Stimulated activated CD4-positive, alpha-beta T cell treated with anti-CD3 and anti-CD28 coated beads, Interleukin-1b, Interleukin-23, amount 100 ng/mL, for 48 hours (primary cell): ENCODE measurements at places on chromosomes 2 and 18.

DNA sequence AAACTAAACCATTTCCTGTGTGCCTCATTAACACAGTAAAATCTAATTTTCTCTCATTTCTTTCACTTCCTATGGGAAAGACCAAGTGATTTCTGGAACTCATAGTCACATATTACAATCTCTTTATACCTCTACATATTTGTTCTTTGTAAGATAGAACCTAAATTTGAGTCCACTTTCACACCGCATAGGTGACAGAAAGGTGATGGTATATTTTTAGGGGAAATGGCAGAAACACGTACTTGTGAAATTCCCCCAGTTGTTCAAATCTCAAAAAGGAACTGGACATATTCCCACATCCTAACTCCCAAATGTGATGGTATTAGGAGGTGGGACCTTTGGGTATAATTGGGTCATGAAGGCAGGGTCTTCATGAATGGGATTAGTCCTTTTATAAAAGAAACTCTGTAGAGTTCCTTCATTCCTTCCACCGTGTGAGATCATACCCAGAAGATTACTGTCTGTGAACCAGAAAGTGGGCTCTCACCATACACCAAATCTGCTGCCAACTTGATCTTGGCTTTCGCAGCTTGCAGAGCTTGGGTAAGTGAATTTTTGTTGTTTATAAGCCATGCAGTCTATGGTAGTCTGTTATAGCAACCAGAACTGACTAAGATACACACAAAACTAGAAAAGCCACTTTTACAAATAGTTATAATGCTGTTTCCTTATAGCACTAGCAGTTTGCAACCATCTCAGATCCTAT, 542.1 kb downstream of the DSC3 start:
- no peak for DNase-seq

DNA sequence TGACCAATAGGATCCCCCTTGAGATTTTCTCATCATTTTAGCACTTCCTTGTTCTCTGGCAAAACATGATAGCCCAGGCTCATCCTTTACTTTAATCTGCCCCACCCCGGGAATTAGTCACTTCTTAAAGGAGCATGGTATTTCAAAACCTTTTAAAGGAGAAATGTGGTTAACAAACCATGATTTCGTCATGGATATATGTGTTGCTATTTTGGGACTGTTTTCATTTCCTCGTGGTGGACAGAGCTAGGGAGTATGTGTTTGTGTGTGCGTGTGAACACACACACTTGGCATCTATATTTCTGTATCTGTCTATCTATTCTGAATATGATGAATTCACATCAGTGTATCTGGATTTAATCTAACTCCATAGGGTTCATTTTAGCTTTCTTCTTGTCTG, 128.1 kb downstream of the BIRC6 start:
- no peak for DNase-seq

- peak; percentile 54 for DNase-seq
Observed at GRCh38 chr2:27765621-27766286, 5.8 kb upstream of the MRPL33 start.

- DNase-seq: no peak
Observed at GRCh38 chr18:65399091-65399490, 351.7 kb upstream of the CDH7 start.

- no peak for DNase-seq
Observed at GRCh38 chr2:119691189-119691588, 12.2 kb downstream of the TMEM177 start.

DNA sequence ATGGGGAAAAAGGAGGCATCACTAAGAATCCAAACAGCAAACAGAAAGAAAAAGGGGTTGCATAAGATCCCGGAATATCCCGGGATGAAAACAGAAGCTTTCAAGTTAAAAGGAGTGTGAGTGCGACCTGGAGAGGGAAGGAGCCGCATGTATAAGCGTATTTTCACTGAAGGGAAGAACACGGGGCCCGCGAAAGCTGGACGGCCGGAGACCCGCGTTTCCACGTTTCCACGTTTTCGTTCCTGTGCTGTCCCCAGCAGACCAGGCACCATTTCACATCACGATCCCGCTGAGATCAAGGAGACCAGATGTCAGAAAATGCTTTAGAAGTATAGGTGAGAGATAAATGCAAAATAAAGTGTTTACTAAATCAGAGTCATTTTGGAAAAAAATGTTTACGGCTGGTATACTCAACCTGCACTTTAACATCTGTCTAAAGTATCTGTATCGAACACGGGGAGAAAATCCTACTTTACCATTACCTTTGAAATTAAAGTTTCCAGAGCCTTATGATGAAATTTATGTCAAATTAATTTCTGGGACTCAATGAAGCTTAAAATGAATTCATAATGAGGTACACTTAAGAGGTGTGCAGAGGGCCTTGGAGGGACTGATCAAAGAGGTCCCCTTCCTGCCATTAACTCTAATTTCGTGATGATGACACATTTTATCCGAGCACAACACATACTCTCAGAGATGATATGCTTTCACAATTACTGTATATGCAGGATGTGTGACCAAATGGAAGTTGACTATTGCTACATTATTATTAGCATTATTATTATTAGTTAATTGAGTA, 71.0 kb upstream of the SALL3 start:
- DNase-seq: no peak

GRCh38 chr2:16188261-16188890, 248.0 kb downstream of the MYCN start:
- DNase-seq: no peak

DNA sequence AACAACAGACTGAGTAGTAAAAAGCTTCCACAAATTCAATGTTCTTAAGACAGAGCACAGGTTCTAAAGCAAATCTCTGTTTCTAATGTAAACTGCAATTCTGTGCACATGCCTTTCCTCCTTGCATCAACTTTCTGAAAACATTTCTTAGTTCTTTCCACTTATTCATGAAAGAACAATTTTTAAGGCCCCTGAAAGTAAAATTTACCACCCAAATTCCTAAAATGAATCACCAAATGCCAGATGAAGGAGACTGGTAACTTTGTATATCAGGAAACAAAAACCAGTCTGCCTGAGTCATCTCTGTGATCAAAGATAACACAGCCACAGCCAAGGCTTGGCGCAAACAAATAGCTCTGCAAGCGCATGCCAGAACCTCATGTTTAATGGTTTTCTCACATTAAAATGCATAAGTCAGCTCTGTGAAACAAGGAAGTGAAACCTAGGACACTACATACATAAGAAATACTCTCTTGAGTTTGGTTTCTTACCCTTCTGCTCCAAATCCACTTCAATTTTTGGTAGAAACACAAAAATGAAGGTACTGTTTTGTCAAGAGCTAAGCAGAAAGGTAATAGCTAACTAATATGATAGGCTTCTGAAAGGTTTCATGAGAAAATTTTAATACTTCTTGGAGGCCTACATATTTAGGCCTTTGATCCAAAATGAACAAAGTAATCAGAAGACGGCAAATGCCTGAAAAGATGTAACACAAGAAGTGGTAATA, 169.4 kb downstream of the THADA start:
- peak; percentile 79 for DNase-seq

DNA sequence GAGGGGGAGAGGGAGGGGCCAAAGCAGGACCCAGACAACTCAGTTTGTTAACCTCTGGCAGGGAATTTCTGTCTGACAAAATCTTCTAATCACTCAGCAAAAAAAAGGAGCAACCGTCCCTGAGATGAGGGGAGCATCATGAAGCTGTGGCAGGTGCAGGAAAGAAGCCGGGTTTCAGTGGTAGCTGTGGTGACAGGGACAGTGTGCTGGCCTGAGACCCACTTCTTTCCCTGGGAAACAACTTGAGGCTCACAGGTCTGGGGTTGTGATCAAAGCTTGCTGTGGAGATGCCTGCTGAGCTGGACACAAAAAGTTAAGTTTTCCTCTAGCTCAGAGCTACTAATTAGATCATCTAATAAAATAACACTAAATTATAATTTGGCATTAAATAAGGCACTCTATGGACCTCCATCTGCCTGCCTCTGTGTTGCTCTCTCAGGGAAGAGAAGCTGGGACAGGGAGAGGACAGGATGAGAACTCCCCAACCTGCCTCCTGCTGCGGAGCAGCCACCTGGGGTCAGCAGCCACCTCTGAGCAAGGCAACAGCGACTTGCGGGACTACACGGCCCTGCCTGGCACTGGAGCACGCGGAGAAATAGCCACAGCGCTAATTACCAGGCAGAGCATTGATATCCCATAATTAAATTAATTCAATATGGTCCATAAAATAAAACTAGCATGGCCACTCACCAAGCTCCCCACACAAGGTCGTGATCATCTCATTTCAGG, 104.6 kb upstream of the TEX51 start:
- DNase-seq: no peak

GRCh38 chr2:219309278-219309677, at the start of gene PTPRN:
TSS of gene PTPRN (minus strand) at chr2:219309401. CDS start at chr2:219309332, 69 bp downstream.
- no peak for DNase-seq

DNA sequence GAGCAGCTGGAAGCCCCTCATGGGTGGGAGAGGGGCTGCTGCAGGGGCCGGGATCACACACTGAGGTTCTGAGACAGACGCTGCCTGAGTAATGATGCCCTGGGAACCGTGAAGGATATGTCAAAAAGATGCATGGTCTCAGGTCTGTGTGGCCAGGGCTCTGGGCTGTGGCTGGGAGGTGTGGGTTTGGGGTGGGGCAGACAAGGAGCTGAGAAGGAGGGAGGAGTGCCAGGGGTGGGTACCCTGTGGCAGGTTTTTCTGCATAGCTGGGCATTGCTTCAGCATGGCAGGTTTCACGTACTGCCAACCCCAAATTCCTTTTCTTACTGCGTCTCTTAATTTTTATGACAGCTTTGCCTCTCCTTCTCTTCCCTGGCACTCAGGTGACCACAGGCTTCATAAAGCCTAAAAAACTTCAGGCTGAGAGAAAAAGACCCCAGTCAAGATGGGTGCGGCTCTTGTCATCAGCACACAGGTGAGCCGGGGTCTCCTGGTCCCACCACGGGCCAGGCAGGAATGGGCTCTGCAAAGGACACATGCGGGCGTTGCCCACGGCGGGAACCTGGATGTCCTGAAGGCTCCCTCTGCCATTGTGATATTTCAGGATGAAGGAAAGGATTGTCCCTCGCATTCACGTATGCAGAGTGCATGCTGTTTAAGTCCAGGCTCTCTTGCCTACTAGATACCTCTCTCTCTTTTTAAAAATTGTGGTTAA, 18.0 kb downstream of the MALL start:
- DNase-seq: no peak

DNA sequence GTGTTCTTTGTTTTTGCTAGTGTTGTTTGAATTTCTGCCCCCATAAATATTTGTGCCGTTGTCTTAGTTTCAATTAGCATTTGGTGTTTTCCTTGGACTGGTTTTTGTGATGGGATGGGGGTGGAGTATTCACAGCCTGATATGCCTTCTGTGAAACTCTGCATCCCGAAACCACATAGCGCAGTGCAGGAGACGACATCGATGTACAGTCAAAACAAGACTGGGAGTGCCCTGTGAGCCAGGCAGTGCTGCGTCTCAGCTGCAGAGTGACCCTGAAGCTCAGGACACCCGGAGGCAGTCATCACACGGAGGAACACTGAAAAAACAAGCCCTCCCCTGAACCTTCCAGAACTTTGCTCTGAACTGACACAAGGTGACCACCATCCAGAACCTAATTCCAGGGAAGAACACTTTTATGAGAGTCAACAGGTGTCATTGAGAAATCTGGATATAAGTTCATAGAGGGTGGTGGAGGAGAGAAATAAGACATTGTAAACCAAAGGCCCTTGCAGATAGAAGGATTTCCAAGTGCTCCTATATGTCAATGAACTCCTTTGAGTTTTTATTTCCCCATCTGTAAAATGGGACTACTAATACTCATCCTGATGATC, 61.2 kb upstream of the CABLES1 start:
- no peak for DNase-seq

- DNase-seq: no peak
Observed at GRCh38 chr2:11697103-11697871, 27.3 kb upstream of the NTSR2 start.

GRCh38 chr2:188725746-188726360, 248.3 kb upstream of the COL3A1 start:
- no peak for DNase-seq

GRCh38 chr2:96823198-96823597, 7.1 kb downstream of the CNNM3 start:
- DNase-seq: no peak

GRCh38 chr18:4870177-4870773, 326.8 kb downstream of the AKAIN1 start:
- DNase-seq: no peak

GRCh38 chr2:189406586-189407233, 34.6 kb upstream of the WDR75 start:
- no peak for DNase-seq

GRCh38 chr2:60532421-60532820, 21.0 kb downstream of the BCL11A start:
- DNase-seq: no peak

- no peak for DNase-seq
Observed at GRCh38 chr18:54843314-54843713, 15.0 kb downstream of the RAB27B start.

- DNase-seq: no peak
Observed at GRCh38 chr2:44708661-44709000, 232.9 kb upstream of the SIX3 start.

DNA sequence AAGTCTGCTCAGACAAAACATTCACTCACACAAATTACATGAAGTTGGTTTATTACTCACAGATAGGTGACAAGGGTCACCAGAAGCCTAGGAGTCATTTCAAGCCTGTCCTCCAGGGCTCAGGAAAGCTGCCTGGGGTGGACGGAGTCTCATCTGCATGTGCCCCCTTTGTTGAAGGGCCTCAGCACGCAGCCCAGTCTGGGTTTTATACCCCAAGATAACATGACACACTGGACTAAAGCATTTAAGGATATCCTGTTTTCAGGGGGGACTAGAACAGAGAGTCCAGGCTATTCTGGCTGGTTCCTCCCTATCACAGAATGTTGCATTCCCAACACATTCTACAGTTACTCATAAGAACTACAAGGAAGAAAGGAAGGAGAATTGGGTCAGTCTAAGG, 164.7 kb downstream of the MREG start:
- no peak for DNase-seq

- DNase-seq: no peak
Observed at GRCh38 chr2:68253219-68254068, 1.1 kb upstream of the PPP3R1 start.

- no peak for DNase-seq
Observed at GRCh38 chr2:202337706-202338346, 38.3 kb upstream of the BMPR2 start.
